Activated T-cell treated with anti-CD3 and anti-CD28 coated beads for 1 hour (primary cell): ENCODE measurements at places on chromosomes 5 and 9.

DNA sequence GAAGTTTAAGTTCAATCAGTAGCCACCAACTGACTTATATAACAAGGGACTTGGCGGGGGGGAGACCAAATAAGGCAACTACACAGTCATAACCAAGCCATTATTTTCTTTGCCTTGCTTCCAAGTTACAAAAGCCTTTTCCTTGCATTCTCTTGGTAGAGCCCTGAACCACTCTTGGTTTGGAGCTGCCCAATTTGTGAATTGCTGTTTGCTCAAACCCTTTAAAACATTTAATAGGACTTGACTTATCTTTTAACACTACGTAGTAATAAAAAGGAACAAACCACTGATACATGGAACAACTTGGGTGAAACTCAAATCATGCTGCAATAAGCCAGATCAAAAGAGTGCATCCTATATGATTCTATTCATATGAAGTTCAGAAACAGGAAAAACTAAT lies 31.7 kb upstream of the MSH3 start:
- DNase-seq, result no peak

DNA sequence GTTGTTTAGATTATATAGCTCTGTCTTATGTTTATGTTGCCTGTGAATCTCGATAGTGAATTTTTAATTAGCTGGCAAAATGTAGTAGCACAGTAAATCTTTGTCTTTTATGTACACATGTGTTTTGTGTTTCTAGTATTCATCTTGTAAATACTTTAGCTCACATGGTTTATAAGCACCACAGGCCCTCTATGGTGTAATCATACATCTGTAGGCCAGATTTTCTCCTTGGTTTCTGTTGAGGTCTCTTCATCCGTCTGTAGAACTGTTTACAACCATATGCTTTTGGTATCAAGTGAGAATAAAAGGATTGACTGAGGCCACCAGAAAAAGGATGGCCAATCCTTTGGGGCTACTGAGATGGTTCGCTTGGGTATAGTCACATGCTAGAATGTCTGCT lies 45.0 kb downstream of the PRR16 start:
- DNase-seq, result no peak

DNA sequence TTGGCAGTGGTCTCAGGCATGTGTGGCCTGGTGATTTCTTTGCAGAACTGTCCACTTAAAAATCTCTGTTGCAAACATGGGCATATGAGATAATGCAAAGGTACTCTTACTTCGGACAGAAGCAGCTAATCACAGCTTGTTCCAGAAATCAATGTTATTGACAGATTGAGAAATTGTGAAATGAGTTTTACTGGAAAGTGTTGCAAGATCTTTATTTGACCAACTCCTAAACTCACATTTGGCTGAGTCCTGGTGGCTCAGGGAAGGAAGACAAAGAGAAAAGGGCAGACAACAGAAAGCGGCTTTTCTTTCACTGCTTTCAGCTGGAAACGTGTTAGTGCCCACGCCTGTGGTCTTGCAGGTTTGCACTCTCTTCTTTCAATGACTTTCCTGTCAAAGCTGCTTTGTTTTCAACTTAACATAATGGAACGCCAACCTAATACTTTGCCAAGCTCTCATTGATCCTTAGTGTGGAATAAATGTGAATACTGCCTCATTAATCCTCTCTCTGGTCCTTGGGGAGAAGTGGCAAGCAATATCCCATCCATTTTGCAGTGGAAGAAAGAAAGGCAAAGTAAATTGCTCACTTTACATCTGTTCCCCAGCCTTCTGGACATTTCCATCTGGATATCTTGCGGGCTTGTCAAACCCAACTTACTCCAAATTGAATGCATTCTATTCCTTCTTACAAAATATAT lies 586.4 kb downstream of the LRRC70 start:
- DNase-seq, result no peak

GRCh38 chr5:35138232-35138631 lies 90.5 kb upstream of the AGXT2 start:
- no peak for DNase-seq

- no peak for DNase-seq
Measured at GRCh38 chr5:135355169-135355568, 43.9 kb downstream of the MACROH2A1 start.

DNA sequence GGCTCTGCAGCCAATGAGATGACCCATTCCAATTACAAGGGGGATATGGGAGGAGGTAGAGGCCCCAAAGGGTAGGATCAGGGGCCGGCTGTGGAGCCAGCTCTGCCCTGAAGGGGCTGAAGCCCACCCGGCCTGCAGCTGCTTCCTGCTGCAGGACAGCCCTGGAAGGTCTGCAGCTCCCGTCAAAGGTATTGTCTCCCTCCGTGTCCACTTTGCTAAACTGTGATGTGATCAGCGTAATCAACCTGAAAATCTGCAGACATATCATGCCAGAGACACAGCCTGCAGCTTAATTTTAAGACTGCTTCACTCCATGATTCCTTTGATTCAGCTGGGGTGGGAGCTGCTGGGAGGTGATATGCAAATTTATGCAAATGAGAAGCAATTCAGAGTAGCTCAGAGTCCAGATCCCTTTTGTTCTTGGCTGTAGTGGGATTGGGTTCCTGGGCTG lies 90.7 kb downstream of the GADD45G start:
- no peak for DNase-seq

GRCh38 chr9:135109650-135110049 lies 22.2 kb downstream of the OLFM1 start:
- DNase-seq, result no peak

DNA sequence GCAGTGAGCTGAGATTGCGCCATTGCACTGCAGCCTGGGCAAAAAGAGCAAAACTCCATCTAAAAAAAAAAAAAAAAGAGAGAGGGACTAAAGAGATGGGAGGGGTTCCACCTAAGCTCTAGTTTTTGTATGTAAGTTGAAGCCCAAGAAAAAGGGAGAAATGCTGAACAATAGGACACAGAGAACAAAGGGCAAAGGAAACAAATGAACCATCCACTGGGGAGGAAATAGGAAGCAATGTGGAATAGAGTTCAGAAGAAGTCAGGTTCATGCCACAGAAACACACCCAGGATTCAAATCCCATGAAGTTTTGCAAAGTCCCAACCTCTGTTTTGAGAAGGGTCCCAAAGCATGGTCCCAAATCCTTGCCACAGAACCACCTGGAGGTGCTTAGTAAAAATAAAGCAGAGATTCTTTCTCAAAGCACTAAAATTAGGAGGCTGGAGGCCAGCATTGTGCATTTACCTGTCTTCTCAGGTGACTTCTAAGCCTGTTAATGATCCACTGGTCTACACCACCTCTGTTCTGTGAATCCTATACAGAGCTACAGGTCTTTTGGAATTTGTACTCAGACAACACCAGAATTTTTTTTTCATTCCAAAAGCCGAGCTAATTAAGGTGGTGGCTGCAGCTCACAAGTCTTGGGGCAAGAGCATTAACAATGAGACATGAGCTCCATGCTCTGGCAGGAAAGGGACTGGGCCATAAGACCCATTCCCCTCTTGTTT lies 177.6 kb downstream of the DOCK8 start:
- no peak for DNase-seq

DNA sequence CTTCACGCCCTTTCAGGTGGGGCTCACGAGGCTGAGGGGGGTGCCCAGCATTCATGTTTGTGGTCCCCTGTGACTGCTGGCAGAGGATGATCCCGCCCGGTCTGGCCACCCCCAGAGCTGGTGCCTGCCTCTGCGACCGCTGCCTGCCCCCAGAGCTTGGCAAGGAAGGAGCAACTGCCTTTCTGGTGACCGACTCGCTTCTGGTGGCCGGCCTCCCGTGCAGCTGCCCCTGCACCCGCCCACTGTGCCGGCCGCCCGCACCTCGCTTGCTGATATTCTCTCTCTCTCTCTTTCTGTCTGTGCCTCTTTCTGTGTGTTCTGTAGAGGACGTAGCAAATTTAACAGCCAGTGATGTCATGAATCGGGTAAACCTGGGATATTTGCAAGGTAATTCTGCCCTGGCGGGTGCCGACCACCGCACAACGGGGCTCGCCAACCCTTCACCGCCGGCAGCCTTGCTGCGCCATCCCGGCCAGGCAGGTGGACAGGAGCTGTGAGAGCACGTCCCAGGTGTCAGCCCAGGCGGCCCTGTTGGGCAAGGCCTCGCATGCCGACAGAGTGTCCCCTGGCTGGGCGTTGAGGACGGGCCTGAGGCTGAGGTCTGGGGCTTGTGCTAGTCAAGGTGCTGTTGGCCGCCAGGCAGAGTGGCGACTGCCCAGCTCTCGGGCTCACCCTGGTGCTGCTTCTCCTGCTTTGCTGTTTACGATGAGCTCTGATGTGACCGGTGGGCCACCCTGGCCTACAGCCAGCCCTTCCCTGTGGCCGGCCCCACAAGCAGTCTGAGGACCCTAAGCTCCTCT lies 86.0 kb downstream of the KCNT1 start:
- DNase-seq, result no peak

GRCh38 chr5:15283076-15283475 lies 216.9 kb upstream of the FBXL7 start:
- no peak for DNase-seq

DNA sequence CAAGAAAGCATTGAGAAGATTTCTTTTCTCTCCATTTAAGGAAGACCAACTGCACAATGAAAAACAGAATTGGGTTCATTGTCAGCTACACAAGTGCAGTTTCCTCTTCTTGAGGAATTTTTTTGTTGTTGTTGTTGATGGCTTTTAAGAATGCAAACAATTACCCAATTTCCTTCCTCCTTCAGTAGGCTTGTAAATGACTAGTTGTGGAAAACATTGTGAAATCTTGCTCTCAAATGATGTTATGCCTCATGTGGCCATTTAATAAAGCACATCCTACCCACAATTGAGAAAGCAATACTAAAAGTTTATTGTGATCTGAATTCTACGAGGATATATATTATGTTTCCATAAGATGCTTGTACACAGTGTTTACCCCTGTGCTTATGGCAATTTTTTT lies 171.6 kb downstream of the FAM174A start:
- no peak for DNase-seq

GRCh38 chr5:153352685-153353219 lies 137.7 kb upstream of the GRIA1 start:
- DNase-seq, result no peak

- DNase-seq, result no peak
Measured at GRCh38 chr9:89379031-89379430, 60.7 kb downstream of the SECISBP2 start.

- no peak for DNase-seq
Measured at GRCh38 chr5:42970636-42971559, 69.2 kb downstream of the ANXA2R start.
